ENCODE measurements at places on chromosomes 3 and 15.

GRCh38 chr3:156381253-156381652 is 173.7 kb downstream of the SSR3 start:
- no peak for DNase-seq

DNA sequence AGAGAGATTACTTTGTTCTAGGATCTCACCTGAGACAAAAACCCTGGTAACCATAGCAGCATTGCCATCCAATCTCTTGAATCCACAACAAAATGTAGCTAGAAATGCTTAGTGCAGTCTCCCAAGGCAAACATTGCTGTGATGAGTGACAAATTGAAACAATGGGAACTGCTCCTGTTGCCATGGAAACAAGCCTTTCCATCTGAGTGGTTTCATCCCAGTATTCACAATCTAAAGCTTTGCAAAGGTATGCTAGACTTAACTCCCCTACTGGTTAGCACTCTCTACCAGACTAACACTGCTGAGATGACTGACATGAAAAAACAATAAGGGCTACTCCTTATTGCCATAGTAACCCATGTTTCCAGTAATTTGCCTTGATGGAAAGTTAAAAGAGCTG is 172.6 kb upstream of the CNTN3 start:
- DNase-seq = no peak

DNA sequence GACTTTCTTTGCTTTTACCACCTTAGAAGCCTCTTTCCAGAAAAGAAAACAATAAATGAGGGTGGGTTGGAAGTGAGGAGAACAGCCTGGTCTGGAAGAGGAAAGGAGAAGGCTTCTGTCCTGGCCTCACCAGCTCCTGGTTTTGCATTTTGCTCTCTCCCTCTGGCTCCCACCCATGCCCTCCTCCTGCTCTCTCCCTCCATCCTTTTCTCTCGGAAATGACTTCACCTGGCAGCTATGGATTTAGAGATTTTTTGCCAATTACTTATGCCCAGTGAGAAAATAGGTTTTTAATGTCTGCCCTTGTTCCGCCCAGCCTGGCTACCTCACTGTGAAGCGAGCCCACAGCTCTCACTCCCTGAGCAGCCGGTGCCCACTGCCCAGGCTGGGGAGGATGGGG is 77.9 kb upstream of the NTRK3 start:
- DNase-seq = no peak

- no peak for DNase-seq
Measured at GRCh38 chr3:124878561-124879336, 8.4 kb downstream of the ITGB5 start.

- peak; percentile 71 for DNase-seq
Measured at GRCh38 chr3:56682462-56683121, 473 bp downstream of the TASOR start.

DNA sequence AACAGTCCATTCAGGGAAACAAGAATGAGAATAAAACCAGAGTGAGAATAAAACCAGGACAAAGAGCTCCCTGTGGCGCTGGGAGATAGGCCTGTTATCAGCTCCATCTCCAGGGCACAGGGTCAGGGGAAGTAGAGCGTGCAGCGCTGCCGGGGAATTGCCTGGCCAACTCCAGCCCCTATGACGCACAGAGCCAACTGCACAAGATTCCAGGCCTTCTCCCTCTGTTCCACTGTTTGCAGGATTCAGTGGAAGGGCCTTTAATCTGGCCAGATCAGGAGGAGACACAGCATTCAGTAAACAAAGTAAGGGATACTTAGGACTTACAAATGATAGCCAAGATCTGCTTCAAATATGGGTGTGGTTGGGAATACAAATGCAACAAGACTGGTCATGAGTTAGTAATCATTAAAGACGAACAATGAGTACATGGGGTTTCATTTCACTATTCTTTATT is 49.4 kb downstream of the ITGB5 start:
- no peak for DNase-seq

GRCh38 chr3:153096731-153097131 is 65.3 kb upstream of the RAP2B start:
- DNase-seq = no peak

DNA sequence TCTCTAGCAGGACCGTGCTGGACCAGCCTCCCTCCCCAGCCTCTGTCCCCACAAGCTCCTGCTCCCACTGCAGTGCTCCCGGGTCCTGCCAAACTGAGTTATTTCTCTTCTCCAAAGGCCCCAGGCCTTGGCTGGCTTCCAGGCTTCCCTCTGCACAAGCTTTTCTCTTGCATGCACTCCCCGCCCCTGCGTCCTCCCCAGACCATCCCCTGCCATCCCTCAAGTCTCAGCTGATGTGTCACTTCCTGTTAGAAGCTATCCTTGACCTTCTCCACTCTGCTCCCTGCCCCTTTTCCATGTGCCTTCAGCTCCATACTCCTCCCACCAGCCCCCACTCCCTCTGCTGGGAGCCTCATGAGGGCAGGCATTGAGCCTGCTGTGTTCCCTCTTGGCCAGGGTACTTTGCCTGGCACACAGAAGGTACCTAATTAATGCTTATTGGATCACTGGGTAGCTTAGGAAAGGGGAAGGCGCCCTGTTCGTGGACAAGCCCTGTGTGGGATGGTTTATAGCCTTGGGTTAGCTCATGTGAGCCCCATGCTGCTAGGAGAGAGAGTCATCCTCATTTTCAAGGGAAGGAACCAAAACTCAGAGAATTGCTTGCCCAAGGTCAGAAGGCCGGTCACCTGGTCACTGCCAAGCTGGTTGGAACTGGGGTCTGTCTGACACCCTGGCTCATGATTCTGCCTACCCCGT is 56.4 kb downstream of the FEM1B start:
- DNase-seq = no peak
